ENCODE measurements at places on chromosomes 3 and 15.

- no peaks in the 10 kb centered on the region for H3K36me3 ChIP-seq
- H3K27ac ChIP-seq, result peak overlapping the region; percentile 84
- peak; percentile 71 for DNase-seq
- no peaks in the 10 kb centered on the region for H3K27me3 ChIP-seq
- no peaks in the 10 kb centered on the region for H3K4me1 ChIP-seq
These were observed 737 bp upstream of the ITPR1 start for GRCh38 chr3:4492208-4493013.

- peaks cover 14% of the 10 kb centered on the region for H3K4me1 ChIP-seq
- no peaks in the 10 kb centered on the region for H3K36me3 ChIP-seq
- H3K27ac ChIP-seq, result no peak overlapping the region
- no peak for DNase-seq
These were observed 26.7 kb downstream of the PIAS1 start for GRCh38 chr15:68080783-68081182.

GRCh38 chr15:98888820-98889479 lies 118.6 kb downstream of the PGPEP1L start:
- no peak overlapping the region for H3K4me3 ChIP-seq
- no peaks in the 10 kb centered on the region for H3K27me3 ChIP-seq
- no peaks in the 10 kb centered on the region for H3K36me3 ChIP-seq

DNA sequence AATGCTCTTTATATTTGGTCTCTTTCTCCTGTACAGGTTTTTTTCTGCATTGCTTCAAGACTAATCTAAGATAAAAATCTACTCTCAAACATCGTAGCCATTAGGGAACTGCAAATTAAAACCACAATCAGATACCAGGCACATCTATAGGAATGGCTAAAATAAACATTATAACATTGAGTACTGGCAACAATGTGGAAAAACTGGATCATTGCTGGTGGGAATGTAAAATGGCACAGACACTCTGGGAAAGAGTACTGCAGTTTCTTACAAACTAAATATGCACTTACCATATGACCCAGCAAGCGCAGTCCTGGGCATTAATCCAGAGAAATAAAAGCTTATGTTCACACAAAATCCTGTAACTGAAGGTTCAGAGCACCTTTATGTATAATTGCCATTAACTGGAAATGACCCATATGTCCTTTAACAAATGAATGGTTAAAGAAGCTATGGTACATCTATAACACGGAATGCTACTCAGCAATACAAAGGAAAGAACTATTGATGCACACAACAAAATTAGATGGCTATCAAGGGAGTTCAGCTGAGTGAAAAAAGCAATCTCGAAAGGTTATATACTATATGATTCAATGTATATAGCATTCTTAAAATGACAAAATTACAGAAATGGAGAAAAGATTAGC lies 6.3 kb downstream of the ABCC5 start:
- H3K27ac ChIP-seq, result no peak overlapping the region
- H3K4me1 ChIP-seq, result no peaks in the 10 kb centered on the region
- no peaks in the 10 kb centered on the region for H3K27me3 ChIP-seq
- no peak for DNase-seq
- H3K4me3 ChIP-seq, result no peak overlapping the region

- no peak overlapping the region for H3K4me3 ChIP-seq
- H3K36me3 ChIP-seq, result no peaks in the 10 kb centered on the region
- peak overlapping the region; percentile 99 for H3K27ac ChIP-seq
- no peaks in the 10 kb centered on the region for H3K4me1 ChIP-seq
- DNase-seq, result peak; percentile 31
These were observed 2.3 kb upstream of the MBNL1 start for GRCh38 chr3:152266221-152266995.

Measured in Peyer's patch (tissue), 4 donors.